ENCODE measurements at places on chromosomes 11 and 22.

GRCh38 chr22:33271390-33272161 lies 213.4 kb upstream of the SYN3 start:
- peak; percentile 3 for DNase-seq

GRCh38 chr11:48095779-48096470 lies 115.6 kb downstream of the PTPRJ start:
- DNase-seq: no peak

GRCh38 chr11:75689863-75690609 lies 21.2 kb upstream of the MAP6 start:
- DNase-seq: no peak

DNA sequence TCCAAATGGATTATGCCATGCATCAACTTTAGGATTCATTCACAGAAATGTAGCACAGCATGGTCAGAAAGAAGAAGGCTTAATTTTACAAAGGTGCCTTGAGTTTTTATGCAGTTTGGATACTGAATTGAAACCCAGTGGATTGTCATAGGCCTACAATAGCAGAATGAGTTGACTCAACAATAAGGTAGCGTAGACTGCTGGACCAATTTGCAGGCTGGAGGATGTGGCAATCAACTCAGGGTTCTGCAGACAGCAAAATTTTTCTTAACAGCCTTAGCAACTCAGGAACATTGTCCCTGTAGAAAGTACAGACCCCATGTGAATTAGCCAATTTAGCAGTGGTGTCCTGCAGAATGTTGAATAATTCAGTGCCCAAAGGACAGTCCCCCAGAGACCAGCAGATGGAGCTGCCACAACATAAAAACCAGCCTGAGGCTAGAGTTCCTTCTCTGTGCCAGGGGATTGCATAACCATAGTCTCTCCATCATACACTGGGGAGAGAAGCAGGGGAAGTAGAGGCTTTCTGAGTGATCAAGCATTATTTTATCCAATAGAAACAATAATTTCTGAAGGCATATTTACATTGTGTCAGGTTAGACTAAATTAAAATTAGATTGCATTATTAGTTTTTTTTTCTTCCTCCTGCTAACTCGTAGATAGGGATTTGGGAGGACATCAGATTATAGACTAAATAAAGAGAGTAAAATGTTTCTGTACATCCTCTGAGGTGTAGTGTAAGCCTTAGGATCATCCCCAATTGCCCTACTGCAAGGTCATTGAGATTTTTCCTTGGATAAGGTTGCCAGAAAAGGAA lies 20.3 kb upstream of the MRPL17 start:
- DNase-seq: peak; percentile 45

GRCh38 chr22:40279017-40279416 lies 67.3 kb upstream of the ADSL start:
- DNase-seq: no peak

- no peak for DNase-seq
Observed at GRCh38 chr11:112498701-112499100, 238.0 kb upstream of the PLET1 start.

- DNase-seq: no peak
Observed at GRCh38 chr11:11450744-11451362, 97.8 kb upstream of the CSNK2A3 start.

- DNase-seq: peak; percentile 5
Observed at GRCh38 chr11:133163463-133164419, 368.6 kb downstream of the OPCML start.

- no peak for DNase-seq
Observed at GRCh38 chr11:66239998-66240780, 28.2 kb upstream of the RAB1B start.

DNA sequence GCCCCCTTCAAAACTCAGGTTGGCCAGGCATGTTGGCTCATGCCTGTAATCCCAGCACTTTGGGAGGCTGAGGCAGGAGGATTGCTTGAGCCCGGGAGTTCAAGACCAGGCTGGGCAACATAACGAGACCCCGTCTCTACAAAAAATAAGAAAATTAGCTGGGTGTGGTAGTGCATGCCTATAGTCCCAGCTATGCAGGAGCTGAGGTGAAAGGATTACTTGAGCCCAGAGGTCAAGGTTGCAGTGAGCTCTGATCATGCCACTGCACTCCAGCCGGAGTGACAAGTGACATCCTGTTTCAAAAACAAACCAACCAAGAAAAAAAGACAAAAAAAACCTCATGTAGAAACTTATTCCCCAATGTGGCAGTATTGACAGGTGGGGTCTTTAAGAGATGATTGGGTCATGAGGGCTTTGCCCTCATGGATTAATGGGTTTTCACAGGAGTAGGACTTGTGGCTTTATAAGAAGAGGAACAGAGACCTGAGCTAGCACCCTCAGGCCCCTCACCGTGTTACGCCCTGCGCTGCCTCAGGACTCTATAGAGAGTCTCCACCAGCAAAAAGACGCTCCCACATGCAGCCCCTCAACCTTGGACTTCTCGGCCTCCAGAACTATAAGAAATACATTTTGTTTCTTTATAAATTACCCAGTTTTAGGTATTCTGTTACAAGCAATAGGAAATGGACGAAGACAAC lies 22.3 kb downstream of the LAYN start:
- no peak for DNase-seq

GRCh38 chr22:17748555-17749353 lies 25.5 kb downstream of the BID start:
- no peak for DNase-seq

GRCh38 chr22:42617155-42617983 lies 2.7 kb upstream of the POLDIP3 start:
- no peak for DNase-seq

Measured in fibroblast of the conjunctiva (primary cell).